Effector memory CD4-positive, alpha-beta T cell (primary cell): ENCODE measurements at places on chromosomes 3 and 15.
A peak's percentile ranks its signal among the peaks of the same experiment; 100 is the strongest.

DNA sequence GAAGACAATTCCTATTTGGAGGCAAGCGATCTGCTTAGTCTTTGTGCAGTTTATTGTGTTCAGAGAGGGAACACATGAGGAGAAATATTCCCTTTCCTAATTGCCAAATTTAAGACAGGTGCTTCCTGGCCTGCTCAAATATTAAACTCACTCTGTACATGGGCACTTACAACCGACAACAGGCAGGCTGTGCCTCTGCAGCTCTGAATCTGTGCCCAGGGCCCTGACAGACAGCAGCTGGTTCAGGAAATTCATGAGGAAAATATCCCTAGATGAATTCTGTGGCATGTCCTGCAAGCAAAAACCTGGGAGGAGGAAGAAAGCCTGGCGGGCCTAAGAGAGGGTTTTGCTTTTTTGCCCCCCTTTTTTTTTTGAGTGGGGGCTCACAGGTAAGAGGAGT lies 169.3 kb upstream of the TRIM42 start:
- no peak for DNase-seq

DNA sequence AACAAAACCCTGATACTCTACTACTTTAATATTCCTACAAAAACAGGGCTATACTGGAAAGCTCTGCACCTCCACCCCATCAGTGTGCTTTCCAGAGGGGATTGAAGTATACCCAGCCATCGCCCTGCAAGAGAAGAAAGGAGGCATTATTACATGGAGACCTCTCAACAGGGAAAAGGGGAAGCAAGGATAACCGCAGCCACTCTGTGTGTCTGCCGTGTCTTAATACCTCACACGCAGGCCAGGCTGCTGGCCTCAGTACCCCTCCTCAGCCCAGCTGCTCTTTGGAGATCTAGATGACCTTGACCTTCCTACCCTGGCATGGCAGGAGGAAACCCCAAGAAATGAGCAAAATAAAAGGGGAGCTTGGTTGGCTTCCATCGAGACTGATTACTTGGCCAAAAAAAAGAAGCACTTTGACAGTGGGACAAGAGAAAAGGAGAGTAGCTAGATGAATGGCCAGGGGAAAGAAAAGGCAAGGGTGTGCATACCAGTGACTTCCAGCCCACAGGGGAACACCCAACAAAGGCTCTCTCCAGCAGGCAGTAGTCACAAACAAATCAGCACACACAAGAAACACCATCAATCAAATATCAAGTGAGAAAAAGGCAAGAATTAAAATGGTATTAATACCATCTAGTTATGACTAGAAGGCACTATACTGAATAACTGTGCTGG lies 129.4 kb downstream of the STT3B start:
- no peak for DNase-seq

DNA sequence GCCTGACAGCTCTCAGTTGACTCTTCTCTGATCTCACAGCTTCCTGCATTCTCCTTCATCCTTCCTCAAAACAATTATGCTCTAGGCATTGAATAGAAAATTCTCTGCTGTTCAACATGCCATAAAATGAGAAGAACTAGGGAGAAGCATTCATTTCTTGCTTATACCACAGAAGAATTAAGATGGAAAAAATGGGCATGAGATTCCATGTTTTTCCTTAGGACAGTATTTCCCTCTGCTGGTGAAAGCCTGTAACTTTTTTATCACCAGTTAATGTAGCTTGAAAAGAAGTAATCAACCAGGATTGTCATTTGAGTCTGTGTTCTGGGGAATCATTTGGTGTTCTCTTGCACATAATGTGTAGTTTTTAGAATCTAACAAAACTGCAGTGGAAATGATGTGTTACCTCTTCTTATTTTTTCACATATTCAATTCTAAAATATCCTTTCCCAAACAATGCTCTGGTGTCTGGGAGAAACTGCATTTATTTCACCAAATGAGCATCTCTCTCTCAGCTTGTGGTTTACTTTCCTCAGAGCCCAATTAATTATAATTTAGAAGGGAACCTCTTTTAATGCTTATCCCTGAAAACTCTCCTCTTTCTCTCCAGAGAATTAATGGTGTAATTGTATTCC lies 92.8 kb upstream of the DCBLD2 start:
- DNase-seq, result no peak

DNA sequence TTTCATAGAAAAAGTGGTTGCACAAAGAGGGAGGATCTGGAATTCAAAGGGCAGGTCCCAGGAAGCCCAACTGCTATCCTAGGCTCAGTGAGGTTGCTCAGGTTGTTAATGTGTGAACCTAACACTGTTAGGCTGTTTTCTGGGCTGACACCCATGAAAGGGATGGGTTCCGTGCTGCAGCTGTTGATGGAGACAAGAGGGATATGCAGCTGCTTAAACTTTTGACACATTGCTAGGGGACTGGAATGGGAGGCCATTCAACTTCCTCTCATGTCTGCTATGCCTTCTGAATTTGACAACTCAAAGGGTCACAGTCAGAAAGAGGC lies 198.0 kb upstream of the NR2E3 start:
- no peak for DNase-seq

GRCh38 chr3:24435584-24435983 lies 59.1 kb downstream of the THRB start:
- DNase-seq, result no peak

DNA sequence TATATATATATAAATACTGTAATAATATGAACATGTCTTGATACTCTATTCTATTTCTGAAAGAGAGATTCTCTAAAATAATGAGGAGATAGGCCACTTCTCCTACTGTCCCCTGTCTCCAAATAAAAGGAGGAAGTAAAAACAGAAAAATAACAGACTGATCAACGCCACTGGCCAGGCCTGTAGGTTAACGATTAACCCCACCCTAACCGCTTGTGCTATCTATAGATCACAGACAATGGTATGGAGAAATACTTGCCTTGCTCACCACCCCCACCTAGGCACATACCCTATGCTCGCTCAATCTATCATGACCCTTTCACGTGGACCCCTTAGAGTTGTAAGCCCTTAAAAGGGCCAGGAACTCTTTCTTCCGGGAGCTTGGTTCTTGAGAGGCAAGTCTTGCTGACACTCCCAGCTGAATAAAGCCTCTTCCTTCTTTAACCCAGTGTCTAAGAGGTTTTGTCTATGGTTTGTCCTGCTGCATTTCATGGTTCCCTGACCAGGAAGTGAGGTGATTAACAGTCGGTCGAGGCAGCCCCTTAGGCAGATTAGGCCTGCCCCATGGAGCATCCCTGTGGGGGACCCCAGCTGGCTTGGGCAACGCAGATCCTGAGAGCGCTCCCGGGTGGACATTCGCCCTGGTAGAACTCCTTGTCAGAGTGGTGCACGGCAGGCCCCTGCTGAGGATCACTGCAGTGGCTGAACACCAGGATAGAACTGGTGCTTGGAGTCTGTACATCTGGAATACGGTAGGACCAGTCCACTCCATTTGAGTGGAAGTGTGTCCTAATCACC lies 521.8 kb upstream of the CNTN3 start:
- no peak for DNase-seq

DNA sequence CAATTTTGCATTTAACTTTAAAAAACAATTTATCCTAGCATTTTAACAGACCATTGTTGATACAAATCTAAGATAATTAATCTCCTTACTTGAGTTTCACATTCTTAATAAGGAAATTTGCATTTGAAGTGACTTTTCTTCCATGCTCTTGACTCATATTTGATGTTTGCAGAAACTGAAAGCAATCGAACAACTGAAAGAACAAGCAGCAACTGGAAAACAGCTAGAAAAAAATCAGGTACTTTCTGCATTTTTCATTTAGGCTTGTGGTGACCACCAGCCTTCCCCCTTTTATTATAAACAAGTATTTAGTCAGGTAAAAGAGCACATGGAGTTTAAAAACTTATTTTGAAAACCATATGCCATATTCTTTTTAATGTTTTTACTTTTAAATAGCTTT lies 20.1 kb upstream of the SELENOT start:
- no peak for DNase-seq

GRCh38 chr3:21898316-21898715 lies 147.3 kb upstream of the ZNF385D start:
- no peak for DNase-seq

- no peak for DNase-seq
Measured at GRCh38 chr3:136184703-136185102, 11.4 kb downstream of the MSL2 start.

DNA sequence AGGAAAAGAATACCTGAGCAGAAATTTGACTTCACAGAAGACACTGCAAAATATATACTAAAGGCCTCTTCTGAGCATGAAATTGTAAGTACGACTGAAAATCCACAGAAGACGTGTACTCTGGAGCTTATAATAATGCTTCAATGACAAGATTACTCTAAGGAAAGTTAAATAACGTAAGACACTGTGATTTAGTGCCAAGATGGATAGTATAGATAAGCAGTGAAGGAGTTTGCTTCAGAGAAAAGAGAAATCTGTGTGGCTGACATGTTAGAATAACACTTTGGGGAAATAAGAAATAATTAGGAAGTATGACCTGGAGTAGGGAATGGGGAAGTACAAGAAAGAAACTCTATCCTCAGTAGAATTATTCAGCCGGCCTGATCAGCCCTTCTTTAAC lies 28.9 kb downstream of the ALDH1A2 start:
- no peak for DNase-seq

GRCh38 chr15:92749216-92749615 lies 93.6 kb upstream of the FAM174B start:
- no peak for DNase-seq

DNA sequence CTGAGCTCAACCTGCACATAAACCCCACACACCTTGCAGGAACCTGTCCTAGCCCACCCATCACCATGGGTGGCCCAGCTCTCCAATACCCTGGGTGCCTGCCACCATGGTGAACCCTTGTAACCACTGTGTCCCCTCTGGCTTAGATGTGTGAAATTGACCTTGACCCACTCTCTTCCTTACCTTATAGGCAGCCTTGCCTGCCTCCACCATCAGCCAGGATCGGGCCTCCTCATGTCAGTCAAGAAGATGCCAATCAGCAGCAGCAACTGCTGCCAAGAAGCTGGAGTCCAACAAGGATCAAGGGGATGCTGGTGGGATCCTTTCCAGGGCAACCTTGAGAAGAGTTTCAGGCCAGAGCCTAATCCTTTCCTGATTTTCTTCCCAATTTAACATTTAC lies 8.8 kb upstream of the CYP11A1 start:
- DNase-seq, result no peak

DNA sequence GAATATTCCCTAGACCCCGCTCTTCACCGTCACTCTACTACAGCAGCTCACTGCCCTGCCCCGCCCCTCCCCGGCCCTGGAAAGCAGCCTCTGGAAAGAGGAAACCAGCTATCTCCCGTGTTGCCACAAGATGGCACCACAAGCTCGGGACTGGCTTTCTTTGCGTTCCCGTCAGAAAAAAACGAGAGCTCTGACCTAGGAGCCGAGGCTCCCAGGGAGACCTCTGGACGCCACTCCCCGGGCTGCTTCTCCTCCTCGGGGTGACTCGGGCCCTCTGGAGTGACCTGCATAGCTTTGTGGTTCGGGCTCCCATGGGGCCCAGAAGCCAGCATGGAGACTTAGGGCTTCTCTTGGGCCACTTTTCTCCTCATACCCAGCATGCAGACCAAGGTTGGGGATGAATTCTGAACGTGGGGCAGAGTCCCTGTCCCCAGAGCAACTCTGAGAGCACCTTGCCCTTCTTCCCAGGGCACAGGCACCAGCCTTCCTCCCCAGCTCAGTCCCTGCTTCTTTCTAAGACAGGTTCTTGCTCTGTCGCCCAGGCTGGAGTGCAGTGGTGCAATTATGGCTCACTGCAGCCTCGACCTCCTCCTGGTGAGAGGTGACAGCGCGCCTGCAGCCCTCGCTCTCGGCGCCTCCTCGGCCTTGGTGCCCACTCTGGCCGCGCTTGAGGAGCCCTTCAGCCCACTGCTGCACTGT lies 19.0 kb downstream of the STOML1 start:
- DNase-seq, result peak; percentile 65

DNA sequence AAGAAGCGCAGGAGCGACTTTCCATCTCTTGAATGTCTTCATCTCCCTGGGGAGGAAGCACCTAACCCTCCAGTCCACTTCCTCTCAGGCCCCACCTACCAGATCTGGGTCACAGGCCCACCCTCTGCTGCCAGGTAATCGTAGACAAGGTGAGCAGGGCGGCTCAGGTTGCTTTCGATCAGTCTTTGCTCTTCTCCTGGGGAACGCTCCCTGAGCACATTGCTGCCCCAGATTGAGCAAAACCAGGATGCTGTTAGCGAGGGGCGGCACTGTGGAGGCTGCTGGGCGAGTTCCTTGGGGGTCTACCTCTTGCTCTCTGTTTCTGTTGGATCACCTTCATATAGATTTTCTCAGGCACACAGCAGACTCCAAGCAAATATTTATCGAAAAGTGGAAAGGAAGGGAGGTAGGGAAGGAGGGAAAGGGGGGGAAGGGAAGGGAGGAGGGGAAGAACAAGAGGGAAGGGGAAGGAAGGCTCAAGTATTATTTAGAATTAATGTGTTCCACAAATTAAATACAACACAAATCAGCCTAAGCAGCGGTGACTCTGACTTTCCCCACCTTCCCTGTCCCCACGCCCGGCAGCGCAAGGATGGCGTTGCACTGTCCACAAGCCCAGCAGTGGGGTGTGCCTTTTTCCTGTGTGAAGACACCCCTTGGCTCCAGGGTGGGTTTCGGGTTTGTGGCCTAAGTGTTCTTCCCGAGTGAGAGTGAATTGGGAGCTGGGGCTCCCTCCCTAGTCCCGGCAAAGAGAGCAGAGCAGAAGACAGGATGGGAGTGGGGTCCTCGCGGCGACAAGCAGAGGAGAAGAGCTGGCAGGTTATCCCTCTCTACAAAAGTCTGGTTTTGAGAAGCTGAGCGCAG lies 6.1 kb upstream of the PCSK6 start:
- no peak for DNase-seq

GRCh38 chr3:19029837-19030521 lies 118.3 kb upstream of the KCNH8 start:
- DNase-seq, result no peak
